ENCODE measurements at places on chromosomes 5 and 9. TPM values are rescaled to one million over a fixed set of nuclear protein-coding genes. Genes with fewer than 3 reads are reported as not detected.

The ANKRD55 gene
- not detected for total RNA-seq

The TMEFF1 gene
- 9.1 TPM for total RNA-seq

The WNT8A gene
- not detected for total RNA-seq

The EIF4E1B gene
- not detected for total RNA-seq

The PTCD2 gene
- 11.5 TPM for total RNA-seq

The ORM2 gene
- total RNA-seq = not detected

The MAP3K1 gene
- 6.6 TPM for total RNA-seq

The SHOC1 gene
- total RNA-seq = not detected

The DNAJC25 gene
- 5.7 TPM for total RNA-seq

The GRXCR2 gene
- not detected for total RNA-seq

The GPRIN1 gene
- 3.9 TPM for total RNA-seq

The ENTREP1 gene
- not detected for total RNA-seq

The MARVELD2 gene
- total RNA-seq = 3.3 TPM

The MYORG gene
- total RNA-seq = 1.1 TPM

The FOCAD gene
- 82.2 TPM for total RNA-seq

The MUSK gene
- 0.12 TPM for total RNA-seq

The ANKRD18A gene
- total RNA-seq = not detected

The C5orf52 gene
- not detected for total RNA-seq

The CXCL14 gene
- total RNA-seq = 2.1 TPM

Data from hair follicle dermal papilla cell (primary cell).